Transverse colon (tissue), 4 donors: ENCODE measurements at places on chromosomes 16 and 17. TPM values are rescaled to one million over a fixed set of nuclear protein-coding genes. Genes with fewer than 3 reads are reported as not detected.

- DNase-seq: no peak
- H3K27me3 ChIP-seq: no peaks in the 10 kb centered on the region
- H3K27ac ChIP-seq: peak overlapping the region; percentile 41
- H3K4me1 ChIP-seq: peaks cover 16% of the 10 kb centered on the region
- H3K36me3 ChIP-seq: no peaks in the 10 kb centered on the region
Observed at GRCh38 chr17:81049372-81049911, 14.5 kb downstream of the BAIAP2 start.

- no peaks in the 10 kb centered on the region for H3K36me3 ChIP-seq
- no peak overlapping the region for H3K4me3 ChIP-seq
- DNase-seq: no peak
- no peaks in the 10 kb centered on the region for H3K27me3 ChIP-seq
- H3K27ac ChIP-seq: no peak overlapping the region
Observed at GRCh38 chr17:55441544-55441943, 19.9 kb upstream of the MMD start.

DNA sequence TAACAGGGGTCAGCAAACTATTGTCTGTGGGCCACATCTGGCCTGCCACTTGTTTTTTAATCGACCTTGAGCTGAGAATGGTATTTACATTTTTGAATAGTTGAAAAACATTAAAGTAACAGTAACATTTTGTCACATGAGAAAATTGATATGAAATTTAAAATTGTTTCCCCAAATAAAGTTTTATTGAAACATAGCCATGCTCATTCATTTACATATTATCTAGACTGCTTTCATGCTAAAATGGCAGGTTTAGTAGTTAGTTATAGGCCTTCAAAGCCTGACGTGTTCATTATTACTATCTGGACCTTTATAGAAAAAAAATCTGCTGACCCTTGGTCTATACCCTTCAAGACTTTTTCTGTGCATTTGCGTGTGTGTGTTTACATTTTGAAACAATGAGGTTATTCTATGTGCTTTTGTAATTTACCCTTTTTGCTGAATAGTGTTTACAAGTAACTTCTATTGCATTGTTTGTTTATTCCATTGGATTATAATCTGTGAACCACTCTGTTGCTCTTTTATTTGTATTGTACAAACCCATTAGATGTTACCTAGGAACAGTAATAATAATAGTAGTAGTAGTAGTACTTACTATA lies 37.1 kb downstream of the FTO start:
- H3K27ac ChIP-seq: no peak overlapping the region
- no peak overlapping the region for H3K4me3 ChIP-seq
- H3K27me3 ChIP-seq: no peaks in the 10 kb centered on the region
- no peak for DNase-seq
- no peaks in the 10 kb centered on the region for H3K36me3 ChIP-seq
- H3K4me1 ChIP-seq: peaks cover 6% of the 10 kb centered on the region

- H3K27ac ChIP-seq: no peak overlapping the region
- H3K36me3 ChIP-seq: no peaks in the 10 kb centered on the region
- H3K4me1 ChIP-seq: peaks cover 19% of the 10 kb centered on the region
- DNase-seq: peak; percentile 64
- peaks cover 29% of the 10 kb centered on the region for H3K27me3 ChIP-seq
- H3K4me3 ChIP-seq: no peak overlapping the region
Observed at GRCh38 chr17:79114458-79115301, 40.1 kb downstream of the ENGASE start.

- no peak overlapping the region for H3K27ac ChIP-seq
- H3K27me3 ChIP-seq: no peaks in the 10 kb centered on the region
- H3K4me3 ChIP-seq: no peak overlapping the region
- no peak for DNase-seq
Observed at GRCh38 chr17:20916383-20916782, 126.4 kb downstream of the USP22 start.

DNA sequence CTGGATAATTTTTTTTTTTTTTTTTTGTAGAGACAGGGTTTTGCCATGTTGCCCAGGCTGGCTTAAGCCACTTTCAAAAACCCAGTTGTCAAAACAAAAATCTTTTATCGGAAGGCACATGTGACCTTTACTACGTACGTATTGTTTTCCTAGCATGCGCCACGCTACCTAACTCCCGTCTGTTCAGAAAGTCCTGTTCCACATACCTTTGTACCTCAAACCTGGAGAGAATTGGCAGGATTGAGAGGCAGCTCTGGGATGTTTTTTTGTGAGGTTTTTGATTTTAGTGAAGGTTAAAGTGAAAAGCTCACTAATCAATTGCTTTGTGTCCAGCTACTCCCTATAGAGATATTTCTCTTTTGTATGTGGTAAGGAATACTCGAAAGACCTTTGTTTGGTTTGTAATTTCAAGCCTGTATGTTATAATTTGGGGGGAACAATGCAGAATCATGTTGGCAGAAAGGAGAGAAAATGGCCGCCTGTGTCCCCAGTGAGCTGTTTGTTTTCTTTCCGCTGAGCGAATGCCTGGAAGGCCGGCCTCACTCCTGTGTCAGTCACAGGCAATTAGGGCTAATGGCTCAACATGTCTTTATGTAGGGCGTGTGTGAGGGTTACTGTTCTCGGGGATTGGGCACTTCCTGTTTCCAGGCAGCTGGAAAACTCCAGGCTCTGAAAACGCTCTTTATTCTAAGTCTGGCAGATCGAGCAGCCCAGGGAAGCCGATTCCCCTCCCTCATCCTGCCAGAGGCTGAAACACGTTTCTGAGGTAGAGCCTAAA lies 60.8 kb upstream of the CLEC18A start:
- peak; percentile 68 for DNase-seq
- peaks cover 19% of the 10 kb centered on the region for H3K4me1 ChIP-seq
- H3K27ac ChIP-seq: peak overlapping the region; percentile 82
- H3K4me3 ChIP-seq: no peak overlapping the region

SLC52A1 gene
- total RNA-seq: not detected

AANAT gene
- not detected for total RNA-seq

MYH13 gene
- not detected for total RNA-seq
